ENCODE measurements at places on chromosomes 13 and 19. TPM values are rescaled to one million over a fixed set of nuclear protein-coding genes. Genes with fewer than 3 reads are reported as not detected.

- peak; percentile 54 for DNase-seq
Observed at GRCh38 chr19:16233836-16234551, 36.3 kb downstream of the AP1M1 start.

The CYP4F11 gene
- total RNA-seq = 3.1 TPM

The DACH1 gene
- total RNA-seq = 7.3 TPM

The ZNF536 gene
- 0.69 TPM for total RNA-seq

DNA sequence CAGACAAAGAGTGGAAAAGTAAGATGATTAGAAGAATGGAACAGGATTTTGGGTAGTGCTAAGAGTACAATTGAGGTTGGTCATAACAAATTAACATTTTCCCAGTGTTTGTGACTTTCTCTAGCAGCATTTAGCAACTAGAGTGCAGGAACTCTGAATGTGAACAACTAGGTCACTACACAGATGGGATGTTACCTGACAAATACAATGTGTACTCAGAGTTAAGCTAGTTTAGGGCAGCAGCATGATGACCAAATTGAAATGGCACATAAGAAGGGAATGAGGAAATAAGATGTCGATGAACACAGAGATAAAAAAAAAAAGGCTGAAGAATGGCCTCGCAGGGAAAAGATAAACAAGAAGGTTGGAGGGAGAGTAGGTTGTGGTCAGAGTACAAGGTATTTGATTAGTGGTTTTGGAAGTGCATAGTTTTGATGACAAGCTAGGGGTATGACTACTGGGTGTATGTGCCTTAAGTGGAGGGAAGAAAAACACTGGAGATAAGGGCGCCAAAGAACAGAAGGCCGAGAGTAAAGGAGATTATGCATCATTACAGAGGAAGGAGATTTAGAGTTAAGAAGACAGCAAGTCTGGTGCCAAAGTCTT, 381.1 kb downstream of the FGF14 start:
- no peak for DNase-seq

DNA sequence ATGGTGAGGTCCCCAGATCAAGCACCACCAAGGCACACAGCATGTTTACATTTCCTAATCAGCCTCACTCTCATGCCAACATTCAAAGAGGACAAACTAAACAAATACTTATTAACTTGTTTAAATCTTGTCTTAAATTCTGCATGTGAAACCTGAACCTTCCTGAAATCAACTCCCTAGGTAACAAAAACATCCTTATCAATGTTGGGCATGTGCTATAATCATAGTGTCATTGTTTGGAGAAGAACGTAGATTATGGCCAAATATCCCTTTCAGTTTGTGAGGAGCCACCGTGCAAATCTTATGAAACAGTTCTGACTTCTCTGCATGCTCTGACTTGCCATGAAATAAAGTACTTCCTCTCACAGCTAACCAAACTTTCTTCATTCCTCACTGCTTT, 123.8 kb downstream of the NDFIP2 start:
- DNase-seq = no peak

- DNase-seq = no peak
Observed at GRCh38 chr13:113178896-113179167, 20.4 kb downstream of the PROZ start.

DNA sequence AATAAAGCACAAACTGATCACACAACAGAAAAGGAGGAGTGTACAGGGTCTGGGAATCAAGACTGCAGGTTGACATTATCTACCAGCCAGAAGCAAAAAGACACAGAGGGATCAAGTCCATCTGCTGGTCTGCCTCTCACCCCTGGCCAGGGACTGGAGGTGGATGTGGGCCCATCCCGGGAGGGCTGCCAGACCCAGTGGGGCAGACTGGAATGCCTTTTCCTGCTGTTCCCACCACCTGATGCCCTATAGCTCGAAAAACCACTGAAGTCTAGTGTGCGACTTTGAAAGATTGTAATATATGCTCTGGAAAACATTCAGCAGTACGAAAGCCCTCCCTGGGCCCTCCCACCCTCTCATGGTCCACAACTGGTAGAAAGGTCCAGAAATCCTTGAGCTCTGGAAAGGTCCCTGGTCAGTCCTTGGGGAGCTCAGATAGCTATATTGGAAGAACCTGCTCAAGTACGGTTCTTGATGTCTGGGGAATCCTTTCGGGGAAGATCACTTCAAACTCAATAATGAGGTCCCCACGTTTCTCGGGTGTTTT, 2.6 kb downstream of the DNAJB1 start:
- DNase-seq = no peak

GRCh38 chr19:46731007-46731501, 14.1 kb upstream of the PRKD2 start:
- DNase-seq = no peak

The SPRED3 gene
- 1.1 TPM for total RNA-seq

The DLL3 gene
- total RNA-seq = not detected

GRCh38 chr19:8731428-8732169, 10.2 kb downstream of the OR2Z1 start:
- DNase-seq = no peak

DNA sequence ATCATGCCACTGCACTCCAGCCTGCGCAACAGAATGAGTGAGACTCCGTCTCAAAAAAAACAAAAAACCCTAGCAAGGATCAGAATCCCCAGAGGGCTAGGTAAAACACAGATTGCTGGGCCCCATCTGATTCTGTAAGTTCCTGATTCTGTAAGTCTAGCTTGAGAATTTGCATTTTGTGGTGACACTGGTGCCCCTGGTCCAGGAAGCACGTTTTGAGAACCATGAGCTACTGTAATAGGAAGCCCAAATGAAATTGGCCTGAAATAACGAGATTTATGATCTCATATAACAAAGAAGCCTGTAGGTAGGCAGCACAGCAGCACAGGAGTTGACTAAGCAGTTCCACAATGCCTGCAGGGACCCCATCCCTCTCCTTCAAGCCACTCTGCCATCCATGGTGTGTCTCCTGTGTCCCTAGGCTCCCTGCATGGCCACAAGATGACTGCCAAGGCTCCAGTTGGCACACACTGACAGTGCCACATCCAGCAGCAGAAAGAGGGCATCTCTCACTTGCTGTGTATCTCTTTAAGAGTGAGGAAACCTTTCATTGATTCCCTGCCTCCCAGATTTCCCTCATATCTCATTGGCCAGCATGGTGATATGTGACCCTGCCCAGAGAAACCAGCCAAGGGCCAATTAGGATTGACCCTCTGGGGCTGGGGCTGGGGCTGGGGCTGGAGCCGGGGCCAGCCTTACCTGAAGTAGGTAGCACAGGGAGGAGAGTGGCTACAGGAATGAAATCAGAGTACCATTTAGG, 21.7 kb downstream of the SIPA1L3 start:
- peak; percentile 34 for DNase-seq

- peak; percentile 91 for DNase-seq
Observed at GRCh38 chr19:35269438-35270117, 816 bp downstream of the USF2 start.

The ZNF471 gene
- 2.7 TPM for total RNA-seq

The PSG5 gene
- not detected for total RNA-seq

The C3 gene
- 1,221 TPM for total RNA-seq

DNA sequence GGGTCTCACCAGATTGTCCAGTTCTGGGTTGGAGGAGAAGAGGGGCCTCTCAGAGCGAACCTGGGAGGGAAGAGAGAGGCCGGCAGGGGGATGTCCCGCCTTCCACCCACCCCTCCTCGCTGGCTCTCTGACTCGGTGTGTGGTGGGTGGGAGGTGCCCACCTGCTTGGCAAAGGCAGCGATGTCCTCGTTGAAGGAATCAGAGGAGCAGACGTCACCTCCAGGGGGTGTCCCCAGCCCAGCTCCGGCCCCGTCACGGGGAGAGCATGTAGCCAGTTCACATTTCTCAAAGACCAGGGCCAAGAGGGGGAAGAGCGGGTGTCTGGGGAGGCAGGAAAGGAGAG, 2.7 kb downstream of the MEIS3 start:
- no peak for DNase-seq

Data from upper lobe of left lung (tissue), 6 donors.